Stimulated activated CD4-positive, alpha-beta T cell treated with anti-CD3 and anti-CD28 coated beads, Interleukin-15, amount 100 ng/mL, for 1 hour (primary cell): ENCODE measurements at places on chromosomes 12 and 14.

DNA sequence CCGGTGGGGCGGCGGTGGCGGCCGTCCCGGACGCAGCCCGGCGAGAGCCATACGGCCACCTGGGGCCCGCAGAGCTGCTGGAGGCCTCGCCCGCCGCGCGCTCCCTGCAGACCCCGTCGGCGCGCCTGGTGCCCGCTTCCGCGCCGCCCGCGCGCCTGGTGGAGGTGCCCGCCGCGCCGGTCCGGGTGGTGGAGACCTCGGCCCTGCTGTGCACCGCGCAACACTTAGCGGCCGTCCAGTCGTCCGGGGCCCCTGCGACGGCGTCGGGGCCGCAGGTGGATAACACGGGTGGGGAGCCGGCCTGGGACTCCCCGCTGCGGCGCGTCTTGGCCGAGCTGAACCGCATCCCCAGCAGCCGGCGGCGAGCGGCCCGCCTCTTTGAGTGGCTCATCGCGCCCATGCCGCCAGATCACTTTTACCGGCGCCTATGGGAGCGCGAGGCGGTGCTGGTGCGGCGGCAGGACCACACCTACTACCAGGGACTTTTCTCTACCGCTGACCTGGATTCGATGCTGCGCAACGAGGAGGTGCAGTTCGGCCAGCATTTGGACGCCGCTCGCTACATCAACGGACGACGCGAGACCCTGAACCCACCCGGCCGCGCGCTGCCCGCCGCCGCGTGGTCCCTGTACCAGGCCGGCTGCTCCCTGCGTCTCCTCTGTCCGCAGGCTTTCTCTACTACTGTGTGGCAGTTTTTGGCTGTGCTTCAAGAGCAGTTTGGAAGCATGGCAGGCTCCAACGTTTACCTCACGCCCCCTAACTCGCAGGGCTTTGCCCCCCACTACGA, 716 bp downstream of the RIOX1 start:
- DNase-seq, result peak; percentile 59

GRCh38 chr12:80100591-80100990, 1.3 kb downstream of the OTOGL start:
- no peak for DNase-seq

- DNase-seq, result no peak
Measured at GRCh38 chr12:131097202-131098177, 143.8 kb downstream of the ADGRD1 start.

DNA sequence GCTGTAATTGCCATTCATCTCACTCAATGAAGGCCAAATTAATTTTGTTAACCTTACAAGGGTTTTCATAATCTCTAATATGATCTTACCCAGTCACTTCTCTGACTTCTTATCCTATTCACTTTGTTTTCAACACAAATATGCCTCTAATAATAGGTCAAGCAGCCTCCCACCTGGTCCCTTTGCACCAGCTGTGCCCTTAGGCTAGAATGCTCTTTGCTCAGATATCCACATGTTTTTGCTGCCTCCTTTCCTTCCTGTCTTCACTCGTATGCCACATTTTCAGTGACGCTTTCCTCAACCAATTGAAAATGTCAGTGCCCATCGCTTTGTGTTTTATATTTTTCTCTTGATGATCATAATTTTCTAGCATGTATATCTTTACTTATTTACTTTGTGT, 106.4 kb upstream of the SYT10 start:
- no peak for DNase-seq

- no peak for DNase-seq
Measured at GRCh38 chr12:109695416-109695815, 18.2 kb upstream of the FAM222A start.

DNA sequence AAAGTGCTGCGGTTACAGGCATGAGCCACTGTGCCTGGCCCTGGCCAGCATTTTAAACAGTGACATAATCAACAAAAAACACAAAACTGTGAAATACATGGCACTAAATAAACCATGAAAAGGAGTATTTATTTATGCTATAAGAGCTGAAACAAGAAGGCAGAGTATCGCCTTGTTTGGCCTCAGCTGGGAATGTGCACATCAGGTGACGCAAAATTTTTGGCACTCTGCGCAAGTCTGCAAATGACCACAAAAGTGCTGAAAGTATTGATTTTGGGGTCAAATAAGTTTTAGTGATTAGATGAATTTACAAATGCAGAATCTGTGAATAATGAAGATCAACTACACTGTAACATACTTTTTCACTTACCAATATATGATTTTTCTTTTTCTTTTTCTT, 36.6 kb upstream of the NFKBIA start:
- DNase-seq, result no peak

GRCh38 chr12:32272465-32272864, 126.9 kb upstream of the FGD4 start:
- no peak for DNase-seq

DNA sequence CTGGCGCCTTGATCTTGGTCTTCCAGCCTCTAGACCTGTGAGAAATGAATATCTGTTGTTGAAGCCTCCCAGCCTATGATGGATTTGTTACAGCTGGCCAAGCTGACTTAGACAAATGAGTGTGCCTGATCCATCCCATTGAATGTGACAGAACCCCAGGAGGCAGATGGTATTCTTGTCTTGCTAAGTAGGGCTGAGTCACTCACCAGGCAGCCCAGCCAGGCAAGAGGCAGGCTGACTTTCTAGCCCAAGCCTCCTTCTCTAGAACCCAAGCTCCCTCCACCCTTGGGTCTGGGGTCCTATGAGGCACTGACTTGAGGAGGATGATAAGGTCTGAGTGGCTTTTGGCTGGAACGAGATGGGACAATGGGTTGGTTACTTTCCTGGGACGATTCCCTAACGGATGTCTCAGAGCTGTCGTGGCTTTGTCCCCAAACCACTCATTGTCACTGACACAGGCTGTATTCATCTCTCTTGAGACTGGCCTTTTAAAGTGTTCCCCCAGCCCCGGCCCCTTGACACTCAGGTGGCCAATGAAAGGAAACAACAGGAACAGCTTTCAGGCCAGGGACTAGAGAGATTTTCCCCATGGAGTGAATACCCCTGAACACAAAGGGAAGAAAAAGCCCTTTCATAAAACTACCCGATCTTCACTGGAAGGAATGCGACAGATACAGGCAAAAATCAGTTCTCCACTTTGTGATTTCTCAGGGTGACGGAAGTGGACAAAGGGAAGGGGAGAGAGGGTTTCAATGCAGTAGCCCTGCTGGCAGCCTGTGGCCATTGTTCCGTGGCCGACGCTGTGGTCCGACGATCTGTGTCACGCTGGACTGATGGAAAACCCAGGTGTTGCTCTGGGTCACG, 264.2 kb downstream of the AACS start:
- DNase-seq, result no peak

DNA sequence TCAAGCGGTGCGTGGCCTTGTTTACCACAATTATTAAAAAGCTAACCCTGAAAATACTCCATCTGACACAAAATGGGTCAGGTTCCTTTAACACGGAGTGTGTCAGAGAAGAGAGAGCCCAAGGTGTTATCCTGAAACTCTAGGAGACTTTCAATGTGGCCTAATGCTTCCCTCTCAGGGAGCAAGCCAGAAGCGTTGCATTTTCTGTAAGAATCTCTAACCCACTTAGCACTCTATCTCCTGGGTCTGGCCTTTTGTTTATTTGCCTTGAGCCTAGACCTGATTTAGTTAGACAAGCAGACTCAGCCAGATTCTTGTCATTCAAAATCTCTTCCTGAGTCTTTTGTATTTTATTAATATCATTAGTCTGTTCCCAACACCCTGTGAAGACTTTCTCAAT, 184.0 kb upstream of the SYT1 start:
- DNase-seq, result no peak

GRCh38 chr12:101209319-101210302, at the start of gene SLC5A8:
SLC5A8 (minus strand) TSS chr12:101210238; CDS start chr12:101209848, 390 bp downstream.
- DNase-seq, result no peak

- DNase-seq, result no peak
Measured at GRCh38 chr12:97754306-97754705, 291.7 kb downstream of the RMST start.

DNA sequence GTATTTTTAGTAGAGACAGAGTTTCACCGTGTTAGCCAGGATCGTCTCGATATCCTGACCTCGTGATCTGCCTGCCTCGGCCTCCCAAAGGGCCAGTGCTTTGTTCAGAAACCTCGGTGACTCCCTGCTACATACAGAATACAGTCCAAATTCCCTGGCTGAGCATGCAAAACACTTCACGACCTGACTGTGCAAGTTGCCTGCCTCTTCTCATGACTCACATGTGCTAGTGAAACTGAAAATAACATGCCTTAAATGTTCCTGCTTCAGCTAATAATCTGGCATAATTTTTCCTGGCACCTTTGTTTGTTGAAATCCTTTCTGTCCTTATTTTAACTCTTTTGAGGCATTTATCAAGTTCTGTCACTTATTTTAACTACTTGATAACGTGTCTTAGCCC, 8.2 kb downstream of the DMAC2L start:
- DNase-seq, result no peak

DNA sequence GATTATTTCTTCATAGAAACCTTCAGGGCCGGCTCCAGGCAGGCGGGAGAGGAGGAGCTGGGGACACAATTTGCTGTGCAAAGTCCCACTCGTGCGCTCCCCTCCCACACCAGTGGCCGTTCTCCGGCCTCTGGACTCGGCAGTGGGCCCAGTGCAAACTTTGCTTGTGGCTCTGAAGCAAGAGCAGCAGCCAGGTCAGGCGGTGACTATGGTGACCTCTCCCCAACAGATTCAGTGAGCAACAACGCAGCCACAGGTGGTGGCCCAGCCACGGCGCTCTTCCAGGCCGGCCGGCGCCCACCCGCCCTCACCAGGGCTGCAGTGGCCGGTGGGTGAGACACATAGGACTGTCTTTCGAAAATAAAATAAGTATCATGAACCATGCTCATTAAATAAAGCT, 29.5 kb downstream of the VPS37B start:
- no peak for DNase-seq

DNA sequence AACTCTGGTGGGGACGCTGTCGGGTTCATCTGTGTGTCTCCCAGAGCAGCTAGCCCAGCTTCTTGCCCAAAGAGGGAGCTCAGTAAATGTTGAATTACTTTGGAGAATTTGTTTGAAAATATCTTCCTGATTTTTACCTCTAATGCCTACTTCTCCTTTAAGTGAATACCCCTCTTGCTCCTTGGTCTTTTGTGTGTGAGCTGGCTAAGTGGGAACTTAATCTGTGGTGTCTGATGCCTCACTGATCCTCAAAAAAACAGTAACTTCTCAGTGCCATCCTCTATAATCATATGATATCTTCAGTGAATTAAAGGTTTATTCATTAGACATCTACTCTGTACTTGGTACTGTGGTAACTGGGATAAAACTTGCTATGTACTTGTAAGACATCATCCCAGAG, 7.7 kb upstream of the PSMA6 start:
- DNase-seq, result no peak

DNA sequence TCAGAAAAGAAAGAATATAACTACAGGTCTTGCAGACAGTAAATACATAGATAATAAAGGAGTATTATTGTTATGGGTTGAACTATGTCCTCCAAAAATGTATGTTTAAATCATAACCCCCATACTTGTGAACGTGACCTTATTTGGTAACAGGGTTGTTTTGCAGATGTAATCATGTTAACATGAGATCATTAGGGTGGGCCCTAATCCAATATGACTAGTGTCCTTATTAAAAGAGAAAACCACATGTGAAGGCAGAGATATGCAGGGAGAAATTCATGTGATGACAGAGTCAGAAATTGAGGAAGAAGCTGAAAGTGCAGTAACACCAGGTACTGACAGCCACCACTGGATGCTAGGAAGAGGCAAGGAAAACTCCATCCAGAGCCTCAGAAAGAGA, 29.0 kb downstream of the MAGOHB start:
- DNase-seq, result no peak

GRCh38 chr14:55180434-55180833, 11.0 kb downstream of the DLGAP5 start:
- DNase-seq, result no peak

DNA sequence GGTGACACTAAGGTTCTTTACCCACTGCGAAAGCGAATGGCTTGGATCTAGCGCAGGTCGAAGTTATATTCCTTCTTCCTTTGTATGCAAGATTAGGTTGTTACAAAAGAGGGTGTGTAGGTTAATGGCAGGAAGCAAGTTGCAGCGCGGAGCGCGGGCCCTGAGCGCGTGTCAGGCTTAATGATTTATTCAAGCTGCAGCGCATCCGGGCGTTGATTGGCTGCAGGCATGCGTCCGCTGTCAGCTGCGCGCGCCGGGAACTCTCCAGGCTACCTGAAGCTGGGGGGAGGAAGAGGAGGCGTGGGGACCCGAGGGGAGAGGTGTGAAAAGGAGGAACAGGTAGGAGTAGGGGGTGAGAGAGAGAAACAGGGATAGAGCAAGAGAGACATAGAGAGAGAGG, 7.4 kb downstream of the ASCL1 start:
- no peak for DNase-seq

GRCh38 chr14:104926619-104927431, 2.1 kb downstream of the PLD4 start:
- no peak for DNase-seq

DNA sequence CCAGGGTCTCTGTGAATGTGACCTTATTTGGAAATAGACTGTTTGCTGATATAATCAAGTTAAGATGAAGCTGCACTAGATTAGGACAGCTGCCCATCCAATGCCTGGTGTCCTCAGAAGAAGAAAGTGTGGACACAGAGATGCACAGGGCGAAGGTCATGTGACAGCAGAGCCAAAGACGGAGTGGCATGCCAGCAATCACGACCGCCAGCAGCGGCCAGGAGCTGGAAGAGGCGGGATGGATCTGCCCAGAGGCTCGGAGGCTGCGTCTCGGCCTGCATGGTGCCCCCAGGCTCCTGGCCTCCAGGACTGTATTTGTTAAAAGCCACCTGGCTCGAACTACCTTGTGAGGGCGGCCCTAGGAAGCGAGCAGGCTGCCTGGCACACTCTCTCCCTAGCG, 76.5 kb downstream of the RFLNA start:
- DNase-seq, result no peak

DNA sequence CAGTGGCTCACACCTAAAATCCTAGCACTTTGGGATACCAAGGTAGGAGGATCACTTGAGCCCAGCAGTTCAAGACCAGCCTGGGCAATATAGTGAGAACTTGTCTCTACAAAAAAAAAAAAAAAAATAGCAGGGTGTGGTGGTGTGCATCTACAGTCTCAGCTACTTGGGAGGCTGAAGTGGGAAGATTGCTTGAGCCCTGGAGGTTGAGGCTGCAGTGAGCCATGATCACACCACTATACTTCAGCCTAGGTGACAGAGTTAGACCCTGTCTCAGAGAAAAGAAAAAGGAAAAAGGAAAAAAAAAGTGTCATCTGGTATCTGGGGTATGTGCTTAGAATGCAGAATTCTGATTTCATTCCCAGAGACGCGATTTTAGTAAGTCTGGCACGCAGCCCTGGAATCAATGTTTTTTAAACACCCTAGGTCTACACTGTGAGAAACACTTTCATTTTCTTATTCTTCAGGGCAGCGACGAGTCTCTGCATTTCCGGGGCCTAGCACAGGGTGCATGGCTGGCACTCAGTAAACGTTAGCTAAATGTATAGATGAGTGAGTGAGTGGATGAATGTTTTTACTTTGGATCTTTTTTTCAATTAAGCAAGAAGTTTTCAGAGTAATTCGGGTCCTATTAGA, 243.8 kb upstream of the PWP1 start:
- DNase-seq, result no peak

- no peak for DNase-seq
Measured at GRCh38 chr12:88307961-88308360, 165.9 kb downstream of the TMTC3 start.
